Skin of body (tissue), 3 donors: ENCODE measurements at places on chromosomes 12 and 14.

DNA sequence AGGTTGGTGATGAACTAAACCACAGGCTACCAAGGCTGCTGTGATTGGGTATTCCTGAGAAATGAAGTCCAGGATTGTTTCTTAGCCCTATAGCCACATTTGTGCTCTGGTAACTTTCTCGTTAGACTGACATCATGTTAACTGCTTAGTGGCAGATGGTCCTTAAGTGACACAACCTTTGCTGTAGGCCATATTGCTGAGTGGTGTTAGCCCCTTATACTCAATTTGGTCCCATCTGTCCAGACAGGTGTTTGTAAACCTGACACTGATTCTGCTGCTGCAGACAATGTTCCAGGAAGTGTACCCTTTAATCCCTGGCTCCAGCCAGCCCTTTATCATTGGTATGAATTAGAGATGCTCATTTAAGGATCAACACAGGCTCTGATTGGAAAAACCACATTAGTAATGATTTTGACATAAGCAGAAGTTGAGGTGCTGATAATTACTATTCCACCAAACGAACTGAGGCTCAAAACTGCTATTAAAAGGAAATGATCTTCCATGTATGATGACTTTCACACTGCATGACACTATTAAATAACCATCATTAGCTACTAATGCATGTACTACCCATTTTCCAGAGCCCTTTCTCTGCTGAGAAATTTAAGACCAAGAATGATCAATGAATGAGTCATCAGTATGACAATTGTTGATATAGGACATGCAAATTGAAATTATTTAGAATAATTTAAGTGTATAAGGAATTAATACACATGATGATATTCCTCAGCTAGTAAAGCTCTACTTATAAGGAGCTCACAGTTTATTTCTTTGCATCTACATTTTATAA, 3.6 kb upstream of the SSTR1 start:
- no peak for DNase-seq

GRCh38 chr12:57477710-57478681, 1.7 kb downstream of the ARHGAP9 start:
- DNase-seq, result no peak

- no peak for DNase-seq
These were observed 163.9 kb upstream of the RASSF8 start for GRCh38 chr12:25794571-25794970.

- DNase-seq, result peak; percentile 77
These were observed 59.6 kb upstream of the NCOR2 start for GRCh38 chr12:124626971-124627411.

DNA sequence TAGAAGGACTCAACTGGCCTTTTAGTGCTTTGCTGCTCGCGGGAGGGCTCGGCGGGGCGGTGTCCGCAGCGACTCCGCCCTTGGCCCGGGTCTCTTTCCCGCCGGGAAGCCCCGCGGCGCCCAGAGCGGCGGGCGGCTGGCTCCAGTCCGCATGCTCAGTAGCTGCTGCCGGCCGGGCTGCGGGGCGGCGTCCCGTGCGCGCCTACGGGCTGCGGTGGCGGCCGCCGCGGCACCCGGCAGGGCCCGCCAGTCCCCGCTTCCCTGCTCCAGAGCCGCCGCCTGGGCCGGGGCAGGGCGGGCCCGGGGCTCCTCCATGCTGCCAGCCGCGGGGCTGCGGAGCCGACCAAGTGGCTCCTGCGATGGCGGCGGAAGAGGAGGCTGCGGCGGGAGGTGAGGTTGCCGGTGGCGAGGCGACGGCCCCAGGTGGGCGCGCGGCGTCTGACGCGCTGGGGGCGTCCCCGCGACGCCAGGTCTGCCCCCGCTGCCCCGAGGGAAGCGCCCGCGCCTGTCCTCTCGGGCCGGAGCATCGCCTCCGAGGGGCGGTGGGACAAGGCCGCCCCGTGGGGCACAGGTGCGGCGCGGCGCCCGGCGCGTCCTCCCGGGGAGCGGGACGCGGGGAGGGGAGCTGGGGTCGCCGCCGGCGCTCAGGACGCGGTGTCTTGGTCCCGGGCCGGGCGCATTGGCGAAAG, at the start of gene BMAL2:
Gene BMAL2 (plus strand): TSS at position 123 of the 689 bp plus-strand sequence. CDS start 237 bp downstream, at position 360.
- no peak for DNase-seq

- no peak for DNase-seq
These were observed 89.1 kb downstream of the BBS10 start for GRCh38 chr12:76259106-76259505.

- no peak for DNase-seq
These were observed 36.7 kb downstream of the KIF21A start for GRCh38 chr12:39406262-39406661.

GRCh38 chr14:88553886-88554456, 836 bp downstream of the PTPN21 start:
- DNase-seq, result peak; percentile 25

DNA sequence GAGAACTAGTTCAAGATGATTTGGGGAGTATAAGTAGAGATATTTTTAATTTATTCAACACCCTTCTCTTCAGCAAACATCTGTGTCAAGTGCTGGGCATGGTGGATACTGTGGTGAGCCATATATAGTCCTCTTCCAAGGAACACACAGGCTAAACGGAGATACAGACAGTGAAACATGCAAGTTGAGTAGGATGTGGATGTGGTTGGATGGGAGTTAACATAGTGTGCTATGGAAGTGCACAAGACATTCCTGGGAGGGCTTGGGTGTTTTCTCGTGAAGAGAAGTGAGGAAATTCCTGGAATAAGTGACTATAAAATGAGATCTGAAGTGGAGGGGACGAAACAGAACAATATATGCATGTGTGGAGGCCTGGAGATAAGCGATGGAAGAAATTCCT, 181.1 kb upstream of the NPAS3 start:
- DNase-seq, result no peak

- DNase-seq, result no peak
These were observed 13.6 kb downstream of the LRRK2 start for GRCh38 chr12:40238266-40238902.

- DNase-seq, result no peak
These were observed 27.6 kb upstream of the ETV6 start for GRCh38 chr12:11621797-11622423.

DNA sequence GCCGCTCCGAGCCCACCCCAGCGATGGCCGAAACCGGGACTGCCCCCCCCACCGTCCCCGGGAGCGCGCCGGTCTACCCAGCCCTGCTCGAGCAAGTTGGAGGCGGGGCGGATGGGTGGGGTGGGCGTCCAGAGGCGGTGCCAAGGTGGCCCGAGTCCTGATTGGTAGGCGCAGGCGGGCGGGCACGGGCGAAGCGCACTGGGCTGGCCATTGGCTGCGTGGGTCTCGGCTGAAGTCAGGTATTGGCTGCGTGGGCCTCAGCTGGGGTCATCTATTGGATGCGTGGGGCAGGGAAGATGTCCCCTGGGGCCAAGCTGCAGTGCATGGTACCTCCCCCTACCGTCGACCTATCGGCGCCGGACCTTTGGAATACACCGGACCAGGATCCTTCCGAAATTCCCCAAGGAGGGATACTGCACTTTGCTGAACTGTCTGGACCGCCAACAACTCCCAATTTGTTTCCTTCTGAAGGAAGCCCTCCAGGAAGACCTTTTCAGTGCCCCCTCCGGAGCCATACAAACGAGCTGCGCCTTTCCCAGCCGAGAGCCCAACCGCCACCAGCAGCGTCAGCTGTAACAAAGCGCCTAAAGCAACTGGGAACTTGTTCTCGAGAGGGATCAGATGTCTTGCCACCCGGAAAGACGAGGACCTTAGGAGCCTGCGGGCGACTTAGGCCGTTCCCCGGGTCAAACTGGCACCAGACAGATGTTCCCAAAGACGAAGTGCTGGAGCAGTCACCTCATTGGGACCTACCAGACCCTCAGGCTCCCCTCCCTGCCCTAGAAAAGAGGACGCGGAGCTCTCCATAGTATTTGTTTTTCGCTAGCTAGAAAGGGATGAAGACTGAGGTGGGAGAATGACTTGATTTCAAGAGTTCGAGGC, at the start of gene HOMEZ:
Gene HOMEZ (minus strand): TSS at position 113 of the 882 bp plus-strand sequence. CDS start 180 bp downstream, outside the sequence.
- peak; percentile 99 for DNase-seq

- no peak for DNase-seq
These were observed 65.5 kb upstream of the KITLG start for GRCh38 chr12:88645816-88646215.

GRCh38 chr14:90900476-90901083, 84.3 kb upstream of the TTC7B start:
- DNase-seq, result no peak

DNA sequence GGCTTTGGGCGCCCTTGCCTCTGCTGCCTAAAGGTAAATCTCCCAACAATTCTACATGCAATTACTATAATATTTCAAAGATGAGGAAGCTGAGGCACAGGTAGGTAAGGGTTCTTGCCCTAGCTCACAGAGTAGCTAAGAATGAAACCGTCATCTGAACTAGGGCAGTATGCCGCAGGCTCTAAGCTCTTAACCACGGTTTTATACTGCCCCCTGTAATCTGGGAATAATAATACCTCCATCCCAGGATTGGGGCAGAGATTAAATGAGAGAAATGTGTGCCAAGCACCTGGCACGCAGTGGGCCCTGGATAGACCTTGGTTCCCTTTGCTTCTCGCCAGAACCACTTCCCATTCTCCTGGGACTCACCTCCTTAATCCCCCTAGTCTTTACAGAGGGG, 1.5 kb upstream of the HRK start:
- no peak for DNase-seq

- DNase-seq, result no peak
These were observed 159.0 kb downstream of the LRIG3 start for GRCh38 chr12:58761308-58761707.

GRCh38 chr12:44574586-44574985, 301.5 kb downstream of the NELL2 start:
- no peak for DNase-seq

- no peak for DNase-seq
These were observed 74.1 kb downstream of the PITPNM2 start for GRCh38 chr12:123076604-123077297.

- no peak for DNase-seq
These were observed 93.9 kb downstream of the PLBD1 start for GRCh38 chr12:14473707-14474287.

GRCh38 chr12:108495054-108495453, 20.0 kb upstream of the FICD start:
- DNase-seq, result no peak

DNA sequence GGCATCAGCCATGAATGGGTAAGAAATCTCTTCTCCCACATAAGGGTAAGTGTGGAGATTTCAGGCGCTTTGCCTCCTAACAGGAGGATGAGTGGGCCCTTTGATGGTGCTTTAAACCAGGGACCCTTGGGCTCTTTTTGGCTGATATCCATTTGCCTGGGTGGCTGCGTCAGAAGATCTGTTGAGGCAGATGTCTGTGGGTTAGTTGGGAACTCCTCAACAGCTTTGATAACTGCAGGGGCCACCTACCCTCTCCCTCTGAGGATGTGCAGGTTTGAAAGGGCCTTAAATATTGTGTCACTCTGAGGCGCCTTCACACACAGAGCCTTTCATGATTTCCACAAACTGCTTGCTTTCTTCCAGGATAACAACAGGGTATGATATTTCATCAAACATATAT, 210.7 kb downstream of the PPM1H start:
- no peak for DNase-seq

DNA sequence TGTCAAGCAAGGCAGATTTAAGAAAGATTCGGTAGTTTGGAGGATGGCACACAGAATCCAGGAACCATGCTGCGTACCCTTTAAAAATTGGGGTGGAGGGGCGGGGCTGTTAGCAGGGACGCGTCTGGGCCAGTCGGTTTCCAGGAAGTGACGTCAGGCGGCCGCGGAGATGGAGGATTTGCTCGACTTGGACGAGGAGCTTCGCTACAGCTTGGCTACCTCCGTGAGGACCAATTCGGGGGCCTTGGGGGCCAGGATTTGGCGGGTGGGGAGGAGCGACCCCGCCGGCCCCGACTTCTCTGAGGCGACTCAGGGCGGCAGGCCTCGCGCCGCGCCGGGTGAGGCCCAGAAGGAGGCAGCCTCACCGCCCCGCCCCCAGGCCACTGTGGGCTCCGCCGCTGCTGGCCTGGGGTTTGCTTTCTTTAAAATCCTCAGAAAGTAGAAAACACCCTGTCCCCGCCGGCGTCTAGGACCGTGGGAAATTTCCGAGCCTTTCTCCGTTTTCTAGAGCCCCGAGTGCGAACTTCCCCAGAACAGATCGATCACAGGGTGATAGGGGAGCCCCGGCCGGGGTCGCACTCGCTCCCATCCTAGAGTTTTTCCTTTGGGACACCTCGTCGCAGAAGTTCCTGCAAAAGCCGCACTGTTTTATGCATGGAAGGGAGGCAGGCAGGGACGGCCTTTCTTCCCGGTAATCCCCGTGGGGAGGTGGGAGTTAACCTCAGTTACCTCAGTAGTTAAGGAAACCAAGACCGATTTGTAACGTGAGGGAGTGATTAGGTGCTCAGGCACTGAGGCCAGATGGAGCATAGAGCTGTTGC, at the start of gene IFT43:
Gene IFT43 (plus strand): TSS at position 146 of the 821 bp plus-strand sequence. CDS start 24 bp downstream, at position 170.
- DNase-seq, result peak; percentile 78

DNA sequence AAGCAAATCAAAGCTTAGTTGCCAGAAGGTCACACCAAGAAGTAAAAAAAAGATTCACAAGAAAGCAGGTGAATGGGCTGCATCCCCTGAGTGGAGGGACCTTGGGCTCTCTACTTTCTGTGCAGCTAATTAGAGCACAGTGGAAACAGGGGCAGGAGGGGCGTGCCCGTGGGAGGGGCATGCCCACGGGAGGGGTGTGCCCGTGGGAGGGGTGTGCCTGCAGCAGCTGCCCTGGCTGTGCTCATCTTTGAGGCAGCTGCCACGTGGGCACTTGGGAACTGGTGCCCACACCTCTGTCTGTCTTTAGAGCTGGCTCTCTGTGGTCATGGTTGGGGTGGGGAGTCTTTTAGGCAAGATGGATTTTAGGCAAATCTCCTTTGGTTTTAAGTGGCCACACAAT, 60.0 kb downstream of the EML1 start:
- no peak for DNase-seq

DNA sequence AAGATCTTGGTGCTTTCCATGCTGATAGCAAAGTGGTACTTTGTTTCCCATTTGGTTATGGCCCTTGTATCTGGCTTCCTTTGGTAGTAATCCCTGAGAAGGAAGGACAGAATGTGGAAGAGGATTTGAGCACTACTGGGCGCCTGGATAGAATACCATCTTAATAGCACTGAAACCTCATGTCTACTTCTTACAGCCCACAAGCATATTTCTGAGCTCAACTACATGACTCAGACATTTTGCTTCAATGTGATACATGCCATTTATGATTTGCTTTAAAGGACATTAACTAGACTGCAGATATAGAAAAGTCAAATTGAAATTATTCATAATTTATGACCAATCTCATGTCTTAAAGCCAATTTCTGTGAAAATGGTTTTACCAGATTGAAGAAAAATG, 80.4 kb downstream of the LIN7A start:
- DNase-seq, result no peak

DNA sequence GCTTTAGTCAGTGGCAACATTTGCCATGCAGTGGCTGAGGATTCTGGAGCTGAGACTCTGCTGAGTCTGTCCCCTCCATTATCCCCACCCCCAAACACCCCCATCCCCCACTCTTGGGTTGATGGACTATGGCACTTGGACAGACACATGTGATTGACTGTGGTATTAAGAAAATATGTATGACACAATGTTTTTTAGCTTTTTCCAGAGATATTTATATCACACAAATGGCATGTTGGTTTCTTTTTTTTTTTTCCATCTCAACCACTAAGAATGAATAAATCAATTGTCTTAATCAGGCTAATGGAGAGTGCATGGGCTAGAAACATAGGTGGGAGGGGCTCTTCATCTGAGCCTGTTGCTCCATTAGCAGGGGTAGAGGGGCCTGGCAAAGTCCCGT, 30.7 kb upstream of the MAP1LC3B2 start:
- DNase-seq, result peak; percentile 61

- no peak for DNase-seq
These were observed 165.5 kb upstream of the CCND2 start for GRCh38 chr12:4107911-4108697.

GRCh38 chr12:105445249-105445648, 114.8 kb downstream of the C12orf75 start:
- no peak for DNase-seq
